ENCODE measurements at places on chromosomes 5 and 9.

DNA sequence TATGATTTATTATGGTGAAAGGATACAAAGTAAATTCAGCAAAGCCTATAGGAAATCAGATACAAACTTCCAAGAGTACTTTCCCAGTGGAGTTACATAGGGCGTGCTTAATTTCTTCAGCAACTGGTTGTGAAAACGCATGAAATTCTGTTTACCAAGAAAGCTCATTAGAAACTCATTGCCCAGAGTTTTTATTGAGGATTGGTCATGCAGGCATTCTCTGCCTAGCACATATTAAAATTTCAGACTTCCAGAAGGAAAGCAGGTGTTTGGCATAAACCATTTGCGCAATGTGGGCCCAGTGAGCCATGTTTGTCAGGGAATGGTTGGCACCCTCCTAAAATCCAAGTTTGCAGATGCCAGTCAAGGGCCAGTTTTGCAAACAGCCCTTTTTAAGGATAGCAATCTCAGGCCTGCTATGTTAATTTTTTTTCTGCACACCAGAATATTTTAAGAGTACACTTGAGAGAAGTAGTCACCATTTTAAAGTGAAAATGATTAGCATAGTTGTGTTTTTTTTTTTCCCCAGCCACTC, 311.1 kb upstream of the CHD1 start:
- no peak for DNase-seq

DNA sequence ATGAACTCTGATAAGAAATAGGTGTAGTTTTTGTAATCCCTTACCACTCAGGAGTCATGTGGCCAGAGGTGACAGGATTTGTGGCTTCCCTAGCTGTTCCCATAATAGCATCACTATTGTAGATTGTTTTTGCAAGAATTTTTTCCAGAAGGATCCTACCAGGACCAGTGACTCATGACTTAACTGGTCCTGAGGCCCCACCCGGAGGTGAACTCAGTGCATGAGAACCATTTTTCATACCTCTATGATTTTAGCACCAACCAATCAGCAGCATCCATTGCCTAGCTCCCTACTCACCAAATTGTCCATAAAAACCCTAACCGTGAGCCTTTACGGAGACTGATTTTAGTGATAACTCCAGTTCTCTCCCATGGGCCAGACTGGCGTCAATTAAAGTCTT, 484.8 kb downstream of the PSAT1 start:
- no peak for DNase-seq

DNA sequence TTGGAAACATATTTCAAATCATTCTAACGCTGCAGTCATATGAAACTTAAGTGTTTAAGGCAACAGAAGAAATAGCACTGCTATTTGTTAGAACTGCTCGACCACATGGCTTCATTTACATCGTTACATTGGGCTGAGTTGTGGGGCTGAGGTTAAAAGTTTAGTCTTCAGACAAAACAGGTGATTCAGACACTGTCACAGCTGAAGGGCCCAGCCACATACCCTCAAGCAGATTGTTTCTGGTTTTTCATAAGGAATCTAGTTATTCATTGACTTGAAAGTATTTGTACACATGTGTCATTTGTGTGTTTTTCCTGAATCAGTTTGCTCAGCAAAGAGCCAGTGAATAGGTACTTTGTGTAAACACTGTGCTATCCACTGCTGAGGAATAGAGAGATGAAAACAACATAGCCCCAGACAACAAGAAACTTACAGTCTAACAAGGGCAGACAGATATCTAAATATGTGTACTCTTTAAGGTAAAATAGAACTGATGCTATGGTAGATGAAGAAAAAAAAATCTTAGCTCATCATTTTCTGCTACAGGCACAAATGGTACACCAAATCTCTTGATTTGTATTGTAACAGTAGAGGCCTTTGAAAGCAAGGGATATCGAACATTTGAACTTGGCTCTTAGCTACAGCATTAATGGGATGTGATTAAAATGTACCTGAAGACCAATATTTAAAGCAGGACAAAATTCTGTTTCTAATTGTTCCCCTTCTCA, 357.6 kb upstream of the RPS23 start:
- no peak for DNase-seq

- no peak for DNase-seq
Measured at GRCh38 chr9:125807079-125807478, 59.9 kb downstream of the PBX3 start.

GRCh38 chr9:96232539-96233241, 69.3 kb downstream of the HSD17B3 start:
- DNase-seq: peak; percentile 50

DNA sequence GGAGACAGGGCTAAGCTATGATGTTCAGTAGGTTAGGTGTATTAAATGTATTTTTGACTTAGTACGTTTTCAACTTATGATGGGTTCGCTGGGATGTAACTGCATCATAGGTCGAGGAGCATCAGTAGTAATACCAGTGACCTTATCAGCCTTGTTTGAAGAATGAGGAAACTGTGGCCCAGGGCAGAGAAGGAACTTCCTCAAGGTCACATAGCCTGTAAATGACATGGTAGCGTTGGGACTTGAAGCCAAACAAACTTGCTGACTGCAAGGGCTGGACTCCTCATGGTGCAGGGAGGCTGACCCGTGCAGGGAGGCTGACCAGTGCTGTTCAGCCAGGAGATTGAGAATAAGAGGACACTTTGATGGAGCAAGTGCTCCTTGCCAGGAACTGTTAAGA, 21.3 kb upstream of the PTPN3 start:
- DNase-seq: no peak

DNA sequence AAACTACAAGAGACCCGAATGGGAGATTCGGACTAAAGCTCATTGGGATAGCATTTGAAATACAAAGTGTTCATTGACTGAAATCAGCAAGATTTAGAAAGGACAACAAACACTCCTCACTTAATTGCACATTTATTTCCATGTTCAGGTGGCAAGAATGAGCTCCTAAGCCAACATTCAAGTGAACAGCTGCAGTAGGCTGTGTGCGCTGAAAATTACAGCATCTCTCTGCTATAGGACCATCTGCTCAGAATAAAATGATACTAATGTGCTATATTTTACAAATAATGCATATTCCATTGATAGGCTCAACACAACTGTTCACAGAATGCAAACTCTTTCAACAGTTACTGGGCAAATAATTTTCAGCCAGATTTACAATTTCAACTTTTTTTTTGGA, 61.8 kb downstream of the ELAVL2 start:
- DNase-seq: no peak

GRCh38 chr5:15085671-15086070, 214.1 kb upstream of the ANKH start:
- DNase-seq: no peak

GRCh38 chr9:125649315-125649714, 57.7 kb downstream of the MAPKAP1 start:
- DNase-seq: no peak

All from CD4-positive, alpha-beta T cell treated with Interferon alpha-2 for 1 hour (primary cell).